Mammary epithelial cell (primary cell): ENCODE measurements at places on chromosomes 5 and 9. TPM values are rescaled to one million over a fixed set of nuclear protein-coding genes. Genes with fewer than 3 reads are reported as not detected.

The DEPDC1B gene
- 10.4 and 17.9 TPM in 2 replicates for total RNA-seq

The CA9 gene
- total RNA-seq: 0.50 TPM

The ANGPTL2 gene
- 0.11 TPM in 1 of 2 replicates, not detected in the other for total RNA-seq

The ADRA1B gene
- total RNA-seq: 0.67 TPM
